CD8-positive, alpha-beta memory T cell (primary cell): ENCODE measurements at places on chromosomes 11 and 22. TPM values are rescaled to one million over a fixed set of nuclear protein-coding genes. Genes with fewer than 3 reads are reported as not detected.

GRCh38 chr22:38056969-38057891 lies at the start of gene PICK1:
Gene PICK1 (plus strand): TSS chr22:38057404. CDS start chr22:38057810, 406 bp downstream.
- DNase-seq, result peak; percentile 84

Gene PLAAT2
- total RNA-seq, result 0.31 TPM

Gene GPR83
- not detected for total RNA-seq

Gene CNGA4
- total RNA-seq, result not detected

Gene OR8D4
- total RNA-seq, result not detected

Gene MPPED1
- total RNA-seq, result not detected

DNA sequence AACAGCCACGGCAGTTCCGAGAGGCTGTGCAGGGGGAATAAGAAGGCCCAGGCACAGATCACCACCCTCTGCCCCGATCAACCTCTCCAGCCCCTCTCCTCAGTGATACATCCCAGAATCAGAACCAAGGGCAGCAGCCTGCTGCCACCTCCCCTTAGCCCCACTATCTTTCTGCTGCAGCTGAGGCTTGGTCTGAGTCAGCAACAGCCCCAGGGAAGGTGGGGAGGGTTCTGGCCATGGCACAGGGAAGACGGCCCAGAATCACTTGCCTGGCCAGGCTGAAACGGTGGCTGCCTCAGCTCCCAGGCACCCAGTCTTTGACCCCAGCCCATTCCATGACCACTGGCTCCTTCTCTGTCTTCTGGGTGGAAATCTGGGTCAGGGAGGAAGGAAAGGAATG lies 2.3 kb downstream of the CHID1 start:
- no peak for DNase-seq

DNA sequence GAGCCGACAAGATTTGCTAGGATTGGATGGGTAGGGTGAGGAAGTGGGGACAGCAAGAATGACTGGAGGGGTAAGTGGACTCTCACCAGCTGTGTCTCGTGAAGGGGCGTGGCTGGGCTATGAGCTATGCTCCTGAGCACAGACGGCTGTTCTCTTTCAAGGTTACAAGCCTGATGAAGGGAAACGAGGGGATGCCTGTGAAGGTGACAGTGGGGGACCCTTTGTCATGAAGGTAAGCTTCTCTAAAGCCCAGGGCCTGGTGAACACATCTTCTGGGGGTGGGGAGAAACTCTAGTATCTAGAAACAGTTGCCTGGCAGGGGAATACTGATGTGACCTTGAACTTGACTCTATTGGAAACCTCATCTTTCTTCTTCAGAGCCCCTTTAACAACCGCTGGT lies 19.9 kb downstream of the F2 start:
- DNase-seq, result no peak

DNA sequence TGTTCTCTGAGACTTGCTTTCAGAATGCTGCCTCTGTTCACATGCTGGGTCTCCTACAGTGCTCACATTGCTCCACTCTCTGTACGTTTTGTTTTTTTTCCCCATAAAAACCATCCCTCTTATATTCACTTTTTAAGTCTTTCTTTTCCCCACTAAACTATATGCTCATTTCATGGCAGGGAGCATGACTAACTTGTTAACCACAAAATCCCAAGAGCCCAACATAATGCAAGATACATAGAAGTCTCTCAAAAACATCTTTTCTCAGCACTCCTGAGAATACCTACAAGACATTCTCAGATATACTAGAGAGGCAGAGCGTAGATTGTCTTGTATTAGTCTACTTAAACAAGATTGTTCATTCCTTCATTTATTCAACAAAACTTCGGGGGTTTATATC lies 73.3 kb downstream of the FAM76B start:
- DNase-seq, result no peak

Gene MAML2
- total RNA-seq, result 15.6 TPM

Gene B4GALNT4
- 0.47 TPM for total RNA-seq

DNA sequence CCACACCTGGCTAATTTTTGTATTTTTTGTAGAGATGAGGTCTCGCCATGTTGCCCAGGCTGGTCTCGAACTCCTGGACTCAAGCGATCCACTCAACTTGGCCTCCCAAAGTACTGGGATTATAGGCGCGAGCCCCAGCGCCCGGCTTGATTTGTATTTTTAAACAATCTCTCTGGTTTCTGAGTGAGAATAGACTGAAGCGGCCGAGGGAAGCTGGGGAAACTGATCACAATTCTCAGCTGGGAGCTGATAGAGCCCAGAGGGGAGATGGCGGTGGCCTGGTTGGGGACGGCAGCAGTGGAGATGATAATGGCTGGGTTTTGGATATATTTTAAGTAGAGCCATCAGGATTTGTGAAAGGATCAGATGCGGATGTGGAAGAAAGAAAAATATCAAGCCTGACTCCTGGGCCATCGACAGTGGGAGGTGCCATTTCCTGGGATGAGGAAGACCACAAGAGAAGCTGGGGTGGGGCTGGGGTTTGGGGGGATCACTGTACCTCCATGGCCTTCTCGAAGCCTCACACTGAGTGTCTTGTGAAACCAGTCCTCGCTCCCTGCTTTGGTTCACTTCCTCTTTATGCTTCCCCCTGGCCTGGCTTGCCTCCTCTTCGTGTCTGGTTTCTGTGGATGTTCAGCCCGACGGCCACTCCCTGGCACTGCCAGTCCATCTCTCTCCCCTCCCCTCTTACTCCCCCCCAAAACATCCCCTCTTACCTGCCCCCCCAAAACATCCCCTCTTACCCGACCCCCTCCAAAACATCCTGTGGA lies 51.9 kb downstream of the IGLL1 start:
- DNase-seq, result no peak

- DNase-seq, result no peak
Observed at GRCh38 chr11:119796363-119797060, 67.5 kb upstream of the NECTIN1 start.

GRCh38 chr22:48180631-48181030 lies 1418.2 kb downstream of the TBC1D22A start:
- no peak for DNase-seq

Gene KRTAP5-8
- total RNA-seq, result not detected

Gene TMEM9B
- total RNA-seq, result 32.7 TPM

DNA sequence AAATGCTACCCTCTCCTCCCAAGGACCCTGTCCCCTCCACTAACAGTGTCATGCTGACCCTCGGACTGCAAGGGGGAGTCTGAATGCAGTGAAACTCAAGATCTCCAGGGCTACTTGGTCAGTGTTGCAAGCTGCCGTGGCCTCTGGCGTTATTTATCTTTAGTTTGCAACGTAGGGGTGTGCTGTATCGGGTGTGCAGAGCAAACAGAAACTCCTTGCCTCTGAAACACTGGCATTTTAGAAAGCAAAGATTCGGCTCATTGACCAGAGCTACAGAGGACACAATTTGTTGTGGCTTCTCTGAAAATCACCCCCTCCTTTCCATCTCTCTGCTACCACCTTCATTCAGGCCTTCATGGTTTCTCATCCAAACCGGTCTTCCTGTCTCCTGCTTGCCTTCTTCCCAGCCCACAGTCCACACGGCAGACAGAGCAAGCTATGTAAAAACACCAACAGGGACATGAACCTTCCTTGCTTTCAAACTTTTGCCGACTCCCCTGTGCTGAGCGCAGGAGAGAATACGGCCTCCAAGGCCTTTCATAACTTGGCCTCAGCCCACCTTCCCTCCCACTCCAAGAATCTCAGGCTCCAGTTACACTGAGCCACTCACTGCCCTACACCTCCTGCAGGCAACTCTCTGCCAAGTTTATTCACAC lies 14.9 kb downstream of the FZD4 start:
- no peak for DNase-seq
